ENCODE measurements at places on chromosomes 3 and 15.
A peak's percentile ranks its signal among the peaks of the same experiment; 100 is the strongest.

DNA sequence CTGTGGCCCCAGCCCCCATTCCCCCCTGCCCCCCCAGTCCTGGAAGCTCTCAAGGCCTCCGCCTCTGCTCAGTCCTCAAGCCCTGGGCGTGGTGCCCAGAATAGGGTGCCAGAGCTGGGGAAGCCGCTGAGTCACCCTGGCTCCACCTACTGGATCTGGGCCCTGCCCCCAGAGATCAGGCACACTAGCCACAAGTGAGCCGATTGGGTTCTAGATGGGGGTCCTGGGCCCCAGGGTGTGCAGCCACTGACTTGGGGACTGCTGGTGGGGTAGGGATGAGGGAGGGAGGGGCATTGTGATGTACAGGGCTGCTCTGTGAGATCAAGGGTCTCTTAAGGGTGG, 5.7 kb downstream of the EIF4G1 start:
- peak; percentile 28 for DNase-seq

DNA sequence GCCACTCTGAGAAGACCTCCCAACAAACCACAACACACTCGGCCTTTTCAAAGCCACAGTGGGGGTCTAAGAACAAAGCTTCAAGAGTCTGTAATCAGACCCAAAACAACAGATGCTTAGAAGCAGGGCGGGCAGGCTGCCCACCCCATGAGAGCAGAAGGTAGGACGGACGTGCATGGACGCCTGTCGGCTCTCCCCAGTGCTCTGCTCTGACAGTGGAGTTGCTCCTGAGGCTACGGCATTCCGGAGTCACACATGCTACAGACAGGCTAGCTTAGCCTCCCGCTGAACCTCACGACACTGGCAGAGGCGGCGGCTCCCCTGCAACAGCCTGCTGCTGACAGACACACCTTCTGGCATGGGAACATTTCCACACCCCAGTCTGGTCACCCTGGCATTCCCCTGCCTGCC, 33.5 kb downstream of the SLCO2A1 start:
- no peak for DNase-seq

DNA sequence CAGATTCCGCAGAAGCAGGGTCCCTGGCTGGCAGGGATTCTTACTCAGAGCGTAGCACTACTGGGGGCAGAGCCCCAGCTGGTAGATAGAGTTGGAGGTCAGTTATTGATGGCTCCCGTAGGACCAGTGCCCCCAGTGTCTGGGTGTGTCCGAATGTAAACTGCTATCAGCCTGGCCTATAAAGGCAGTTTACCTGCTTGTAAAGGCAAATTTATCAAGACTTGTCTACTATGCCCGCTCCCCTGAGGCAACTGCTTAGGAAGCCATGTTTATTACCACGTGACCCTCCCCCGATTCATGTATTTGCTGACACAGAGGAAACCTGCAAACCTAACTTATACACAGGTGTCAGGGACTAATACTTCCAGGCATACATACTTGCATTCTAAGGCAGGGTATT, 607 bp upstream of the PPP1R14D start:
- DNase-seq, result no peak

DNA sequence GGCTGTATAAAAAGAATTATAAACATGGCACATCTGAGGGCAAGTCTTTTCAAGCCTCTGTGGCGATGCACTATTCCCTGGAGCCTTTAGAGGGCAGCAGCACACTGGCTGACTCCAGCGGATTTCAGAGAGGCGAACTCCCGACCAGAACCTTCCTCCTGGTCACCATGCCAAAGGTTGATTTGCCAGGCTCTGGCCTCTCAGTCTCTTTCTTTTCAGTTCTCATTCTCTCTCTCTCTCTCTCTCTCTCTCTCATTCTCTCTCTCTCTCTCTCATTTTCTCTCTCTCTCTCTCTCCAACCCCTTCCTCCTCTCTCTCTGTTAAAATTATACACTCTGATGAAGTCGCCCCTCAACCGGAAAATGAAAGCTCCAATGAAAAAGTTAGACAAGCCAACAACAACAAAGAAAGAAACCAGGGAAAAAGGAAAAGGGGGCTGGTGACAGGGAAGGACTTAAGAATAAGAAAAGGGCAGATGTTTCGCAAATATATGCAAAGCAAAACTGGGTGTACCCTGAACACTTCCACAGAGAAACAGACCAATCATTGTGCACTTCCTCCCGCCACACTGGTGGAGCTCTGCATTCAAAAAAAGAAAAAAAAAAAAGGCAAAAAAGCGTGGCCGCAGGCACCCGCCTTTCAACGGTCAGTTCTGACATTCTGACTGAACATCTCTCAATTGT, 90.2 kb downstream of the TIGIT start:
- peak; percentile 49 for DNase-seq

DNA sequence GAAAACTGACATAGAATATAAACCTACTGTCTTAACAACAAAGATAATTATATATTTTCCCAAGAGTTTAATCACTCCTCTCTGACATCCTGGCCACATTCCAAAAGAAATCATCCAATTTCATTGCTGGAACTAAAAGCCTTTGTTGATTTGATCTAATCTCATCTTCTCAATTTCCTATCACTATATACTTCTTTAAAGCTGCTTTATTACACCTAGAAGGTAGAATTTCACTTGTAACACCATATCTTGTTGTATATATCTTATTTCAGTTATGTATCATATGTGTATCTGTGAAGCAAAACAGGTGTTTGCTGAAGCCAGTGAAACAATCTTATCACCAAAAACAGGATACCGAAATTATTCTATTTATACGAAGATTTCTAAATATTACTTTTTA, 740.2 kb downstream of the ROBO1 start:
- DNase-seq, result no peak

GRCh38 chr3:149186721-149187120, 34.9 kb downstream of the CP start:
- DNase-seq, result no peak

DNA sequence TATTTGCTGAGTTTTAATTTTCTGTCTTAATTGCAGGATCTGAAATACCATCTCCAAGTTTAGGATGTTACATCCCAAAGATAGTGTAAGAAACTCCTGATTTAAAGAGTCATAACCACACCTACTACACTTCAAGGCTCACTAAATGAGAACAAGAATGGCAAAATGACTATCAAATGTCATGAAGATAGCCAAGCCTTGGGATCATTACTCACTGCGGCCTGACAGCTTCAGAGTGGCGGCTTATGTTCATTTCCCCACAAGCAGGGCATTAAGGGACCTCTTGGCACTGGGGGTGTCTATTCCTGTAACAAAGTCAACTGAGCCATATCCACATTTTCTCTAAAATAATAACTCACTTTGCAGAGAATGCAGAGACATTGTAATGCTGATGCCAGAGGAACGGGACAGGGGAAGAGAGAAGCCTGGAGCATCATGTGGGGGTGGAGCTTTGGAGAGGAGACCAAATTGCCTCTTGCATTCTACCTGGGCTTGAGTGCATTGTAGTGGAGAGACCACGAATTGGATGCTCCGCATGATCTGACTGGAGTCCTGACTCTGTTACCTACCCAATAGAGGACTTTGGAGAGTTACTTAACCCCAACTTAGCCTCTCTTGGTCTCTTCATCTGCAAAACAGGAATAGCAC, 219.2 kb downstream of the OPA1 start:
- DNase-seq, result no peak

- DNase-seq, result no peak
Observed at GRCh38 chr3:107824822-107825371, 265.9 kb downstream of the CD47 start.

DNA sequence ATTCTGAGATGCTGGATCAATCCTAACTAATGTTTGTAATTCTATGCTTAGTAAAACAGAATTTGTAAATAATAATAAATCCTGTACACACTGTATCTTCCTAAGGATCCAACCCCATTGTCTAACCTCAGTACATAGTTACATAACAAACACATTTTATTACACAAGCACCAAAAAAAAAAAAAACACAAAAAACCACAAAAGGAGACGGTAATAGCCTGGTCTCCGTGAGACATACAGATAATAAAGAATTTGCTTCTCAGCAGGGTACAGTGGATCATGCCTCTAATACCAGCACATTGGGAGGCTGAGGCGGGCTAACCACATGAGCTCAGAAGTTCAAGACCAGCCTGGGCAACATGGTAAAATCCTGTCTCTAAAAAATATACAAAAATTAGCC, 558.7 kb downstream of the MAGI1 start:
- no peak for DNase-seq

- DNase-seq, result no peak
Observed at GRCh38 chr3:68999605-69000004, 13.9 kb downstream of the EOGT start.

DNA sequence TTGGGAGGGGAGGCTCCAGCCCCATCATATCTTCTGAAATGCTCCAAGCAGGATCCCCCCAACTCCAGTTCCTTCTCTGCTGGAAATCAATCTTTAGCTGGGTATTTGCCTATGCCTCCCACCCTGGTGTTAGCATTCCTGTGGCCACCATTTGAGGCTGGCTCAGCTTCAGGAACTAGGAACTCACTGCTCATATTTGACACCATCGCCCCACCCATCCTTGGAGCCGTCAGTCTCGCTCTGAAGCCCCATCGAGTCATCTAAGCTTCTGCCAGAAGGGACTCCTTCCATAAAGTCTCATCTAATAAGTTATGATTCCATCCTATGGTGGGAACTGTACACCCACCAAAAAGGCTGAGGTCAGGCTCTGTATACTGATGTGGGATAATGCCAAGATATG, 26.4 kb downstream of the PRKCD start:
- no peak for DNase-seq

All from GM13977 (cell line).